ENCODE measurements at places on chromosomes 13 and 19.

DNA sequence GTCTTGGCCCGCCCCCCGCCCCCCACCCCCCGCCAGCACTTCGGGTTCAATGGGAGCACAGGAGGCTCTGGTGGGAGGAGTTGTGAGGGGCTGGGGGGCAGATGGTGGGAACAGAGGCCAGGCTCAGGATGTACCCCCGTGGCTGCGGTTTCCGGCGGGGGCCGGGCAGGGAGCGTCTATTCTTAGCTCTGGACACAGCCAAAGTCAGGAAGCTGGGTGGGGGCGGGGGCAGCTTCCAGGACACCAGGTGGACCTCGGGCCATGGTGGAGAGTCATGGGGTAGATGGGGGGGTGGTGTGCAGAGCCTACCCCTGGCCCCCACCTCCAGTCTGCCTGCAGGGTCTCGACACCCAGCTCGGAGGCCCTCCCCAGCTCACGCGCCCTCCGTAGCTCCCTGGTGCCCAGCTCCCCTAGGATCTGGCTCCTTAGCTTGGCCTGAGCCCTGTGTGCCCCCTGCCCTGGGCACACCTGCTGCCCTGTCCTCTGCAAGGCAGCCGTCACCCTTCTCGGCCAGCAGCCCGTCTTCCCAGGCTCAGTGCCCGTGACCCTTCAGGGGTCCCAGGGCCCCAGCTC, 2.2 kb upstream of the TBXA2R start:
- DNase-seq = no peak

GRCh38 chr13:52003541-52003940, 7.7 kb downstream of the ATP7B start:
- DNase-seq = no peak

DNA sequence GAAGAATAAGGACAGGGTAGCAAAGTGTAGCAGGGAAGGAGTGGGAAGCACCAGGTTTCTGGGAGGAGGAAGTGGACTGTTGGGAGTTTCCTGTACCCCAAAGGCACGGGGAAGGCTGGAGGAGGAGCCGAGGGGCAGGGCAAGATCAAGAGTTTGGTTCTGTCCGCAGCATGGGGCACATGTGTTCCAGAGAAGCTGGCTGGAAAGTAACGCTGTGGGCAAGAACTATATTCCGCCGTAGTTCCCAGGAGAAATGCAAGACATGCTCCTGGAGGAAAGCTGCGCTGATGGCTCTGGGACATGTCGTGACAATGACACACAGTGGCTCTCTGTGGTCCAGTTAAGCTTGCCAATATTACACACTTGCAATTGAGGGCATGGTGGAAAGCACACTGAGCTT, 51.7 kb upstream of the KPNA3 start:
- DNase-seq = no peak

- DNase-seq = no peak
Observed at GRCh38 chr19:1135454-1135853, 31.7 kb downstream of the GPX4 start.

GRCh38 chr13:40149611-40150274, 494.3 kb downstream of the COG6 start:
- no peak for DNase-seq

- DNase-seq = no peak
Observed at GRCh38 chr19:31344403-31344802, 4.8 kb downstream of the TSHZ3 start.

DNA sequence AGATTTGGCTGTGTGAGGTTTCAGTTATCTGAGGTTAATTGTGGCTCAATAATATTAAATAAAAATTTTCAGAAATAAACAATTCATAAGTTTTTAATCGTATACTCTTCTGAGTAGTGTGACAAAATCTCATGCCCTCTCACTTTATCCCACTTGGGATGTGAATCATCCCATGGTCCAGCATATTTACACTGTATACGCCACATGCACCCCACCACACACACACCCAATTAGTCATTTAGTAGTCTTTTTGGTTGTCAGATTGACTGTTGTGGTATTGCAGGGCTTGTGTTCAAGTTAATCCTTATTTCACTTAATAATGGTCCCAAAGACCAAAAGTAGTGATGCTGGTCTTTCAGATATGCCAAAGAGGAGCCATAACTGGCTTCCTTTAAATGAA, 66.4 kb upstream of the PCDH9 start:
- DNase-seq = no peak

- no peak for DNase-seq
Observed at GRCh38 chr13:80451641-80452040, 110.7 kb upstream of the SPRY2 start.

DNA sequence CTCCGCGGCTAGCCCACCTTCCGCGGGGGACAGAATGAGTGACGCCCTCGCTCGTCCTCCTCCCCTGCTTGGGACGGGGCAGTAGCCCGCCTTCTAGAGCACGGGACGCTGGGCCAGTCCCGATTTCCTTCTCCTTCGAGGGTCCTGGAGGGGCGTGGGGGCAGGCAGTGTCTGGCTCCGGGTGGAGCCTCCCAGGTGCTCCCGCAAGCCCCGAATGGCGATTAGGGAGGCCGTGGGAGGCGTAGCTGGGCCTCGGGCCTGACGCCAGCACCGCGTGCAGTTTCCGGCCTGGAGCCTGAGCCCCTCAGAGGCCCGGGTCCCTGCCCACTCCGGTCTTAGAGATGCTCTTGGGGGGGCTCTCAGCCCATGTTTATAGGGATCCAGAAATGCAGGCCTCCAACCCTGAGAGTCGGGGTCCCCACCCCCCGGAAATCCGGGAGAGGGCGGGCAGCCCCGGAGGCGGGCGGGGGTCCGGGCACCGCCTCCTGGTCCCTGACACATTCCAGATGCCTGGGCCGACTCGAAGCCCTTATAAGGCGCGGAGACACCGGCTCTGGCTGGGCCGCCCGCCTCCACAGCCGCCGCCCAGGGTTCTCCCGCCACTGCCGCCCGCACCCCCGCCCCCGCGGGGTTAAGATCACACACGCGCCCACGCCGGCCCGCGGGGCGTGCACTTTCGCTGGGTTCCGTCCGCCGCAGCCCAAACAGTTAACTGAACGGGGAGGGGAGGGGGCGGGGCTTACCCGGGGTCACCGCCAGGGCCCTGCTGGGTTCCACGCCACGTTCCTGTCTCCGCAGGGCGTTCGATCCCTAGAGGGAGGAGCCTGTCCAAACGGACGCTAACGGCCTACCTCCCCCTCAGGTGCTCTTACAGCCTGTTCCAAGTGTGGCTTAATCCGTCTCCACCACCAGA, 1.5 kb downstream of the MYADM start:
- peak; percentile 13 for DNase-seq

- DNase-seq = peak; percentile 25
Observed at GRCh38 chr13:109779074-109779473, 7.3 kb downstream of the IRS2 start.

DNA sequence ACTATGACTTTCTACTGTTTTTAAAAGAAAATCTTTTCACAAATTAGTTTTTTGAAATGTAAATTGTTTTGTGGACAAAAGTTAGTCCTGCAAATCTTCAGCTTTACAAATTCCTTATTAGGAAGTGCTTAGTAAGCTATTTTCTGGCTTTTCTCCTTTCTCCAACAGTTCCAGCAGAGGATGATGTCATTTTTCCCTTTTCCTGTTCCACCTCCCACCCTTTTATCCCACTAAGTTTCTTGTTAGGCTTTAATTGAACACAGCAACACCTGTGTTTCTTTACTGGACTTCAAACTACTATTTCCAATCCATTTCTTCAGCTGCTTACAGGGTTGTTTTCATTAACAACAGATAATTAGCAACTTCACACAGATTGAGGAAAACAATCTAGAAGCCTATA, 389.2 kb downstream of the NDFIP2 start:
- no peak for DNase-seq

- no peak for DNase-seq
Observed at GRCh38 chr13:51845574-51846318, 769 bp upstream of the TMEM272 start.

DNA sequence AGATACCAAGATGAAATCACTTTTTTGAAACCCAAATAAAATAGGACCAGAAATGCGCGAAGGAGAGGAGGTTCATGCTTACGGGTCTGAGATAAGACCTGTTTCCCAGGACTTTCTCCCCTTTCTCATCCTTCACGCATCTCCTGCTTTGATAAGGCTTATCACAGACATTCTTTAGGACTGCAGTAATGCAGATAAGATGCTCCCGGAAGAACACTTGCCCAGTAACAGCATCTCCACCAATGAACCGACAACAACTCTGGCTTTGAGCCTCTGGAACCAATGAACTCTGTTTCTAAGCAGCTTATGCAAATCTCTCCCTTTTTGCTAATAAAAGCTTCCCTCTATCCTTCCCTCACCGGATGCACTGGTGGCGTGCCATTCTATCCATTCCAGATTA, 783.4 kb upstream of the ARGLU1 start:
- DNase-seq = no peak

DNA sequence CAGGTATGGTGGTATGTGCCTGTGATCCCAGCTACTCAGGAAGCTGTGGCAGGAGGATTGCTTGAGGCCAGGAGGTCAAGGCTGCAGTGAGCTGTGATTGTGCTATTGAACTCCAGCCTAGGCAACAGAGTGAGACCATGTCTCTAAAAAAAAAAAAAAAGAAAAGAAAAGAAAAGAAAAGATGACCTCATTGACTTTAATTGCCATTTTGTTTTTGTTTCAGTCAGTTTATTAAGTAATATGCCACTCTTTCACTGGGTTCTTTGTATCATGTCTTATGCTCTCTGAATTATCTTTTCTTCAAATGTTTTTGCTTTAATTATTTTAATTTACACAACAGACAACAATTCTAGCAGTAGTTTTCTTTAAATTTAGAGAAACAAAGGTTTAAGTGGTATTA, 293.8 kb downstream of the TSHZ3 start:
- no peak for DNase-seq
